ENCODE measurements at places on chromosomes 5 and 9.

DNA sequence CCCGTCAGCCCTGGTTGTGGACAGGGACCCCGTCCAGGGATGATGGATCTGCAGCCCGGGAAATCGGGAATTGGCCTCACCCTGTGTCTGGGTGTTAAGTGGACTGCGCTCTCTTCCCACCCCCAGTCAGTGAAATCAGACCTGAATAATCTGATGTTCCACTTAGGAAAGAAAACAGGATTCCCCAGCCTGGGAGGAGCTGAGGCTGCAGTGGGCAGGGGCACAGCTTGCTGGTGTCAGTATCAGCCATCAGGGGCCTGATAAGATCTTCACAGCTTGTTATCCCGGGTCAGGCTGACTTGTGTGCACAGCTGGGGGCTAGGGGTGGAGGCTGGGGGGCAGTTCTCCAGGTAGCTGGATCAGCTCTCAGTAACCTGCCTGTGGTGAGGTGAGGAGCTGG, 29.1 kb downstream of the LMX1B start:
- no peaks in the 10 kb centered on the region for H3K36me3 ChIP-seq
- H3K4me1 ChIP-seq: no peaks in the 10 kb centered on the region
- no peak for DNase-seq
- peaks cover 54% of the 10 kb centered on the region for H3K27me3 ChIP-seq
- no peak overlapping the region for H3K27ac ChIP-seq
- no peak overlapping the region for H3K4me3 ChIP-seq

GRCh38 chr5:1672396-1672795, 127.2 kb downstream of the MRPL36 start:
- peaks cover 64% of the 10 kb centered on the region for H3K27me3 ChIP-seq
- no peaks in the 10 kb centered on the region for H3K36me3 ChIP-seq
- H3K4me3 ChIP-seq: no peak overlapping the region
- DNase-seq: no peak

DNA sequence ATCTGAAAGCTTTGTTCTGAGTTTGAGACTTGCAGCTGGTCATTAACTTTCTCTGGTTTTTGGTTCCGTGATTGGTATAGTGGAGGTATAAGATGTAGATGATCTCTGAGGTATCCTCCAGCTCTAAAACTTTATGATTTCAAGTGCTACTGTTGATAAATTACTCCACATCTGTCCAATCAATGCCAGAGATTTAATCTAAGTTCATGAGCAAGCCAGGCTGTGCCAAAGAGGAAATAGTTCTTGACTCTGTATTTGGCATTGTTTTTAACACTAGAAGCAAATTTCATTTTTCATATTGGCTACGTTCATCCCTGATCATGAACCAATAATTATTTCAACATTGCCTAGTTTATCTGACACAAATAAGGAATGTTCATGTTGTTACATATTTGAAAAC, 28.5 kb upstream of the CHD1 start:
- H3K4me1 ChIP-seq: no peaks in the 10 kb centered on the region
- H3K27ac ChIP-seq: no peak overlapping the region
- no peak overlapping the region for H3K4me3 ChIP-seq
- H3K36me3 ChIP-seq: no peaks in the 10 kb centered on the region
- no peaks in the 10 kb centered on the region for H3K27me3 ChIP-seq

- H3K36me3 ChIP-seq: no peaks in the 10 kb centered on the region
- no peak for DNase-seq
- no peaks in the 10 kb centered on the region for H3K27me3 ChIP-seq
- H3K4me1 ChIP-seq: no peaks in the 10 kb centered on the region
- no peak overlapping the region for H3K4me3 ChIP-seq
Observed at GRCh38 chr5:28286566-28286965, 1248.2 kb upstream of the CDH9 start.

- H3K27ac ChIP-seq: no peak overlapping the region
- DNase-seq: no peak
- peaks cover 6% of the 10 kb centered on the region for H3K27me3 ChIP-seq
- no peaks in the 10 kb centered on the region for H3K36me3 ChIP-seq
- H3K4me3 ChIP-seq: no peak overlapping the region
Observed at GRCh38 chr9:1087120-1087881, 37.1 kb downstream of the DMRT2 start.

- peaks cover 27% of the 10 kb centered on the region for H3K4me1 ChIP-seq
- no peaks in the 10 kb centered on the region for H3K27me3 ChIP-seq
- H3K27ac ChIP-seq: no peak overlapping the region
- no peak overlapping the region for H3K4me3 ChIP-seq
Observed at GRCh38 chr5:169748174-169748573, 111.1 kb downstream of the DOCK2 start.

- no peak overlapping the region for H3K4me3 ChIP-seq
- no peaks in the 10 kb centered on the region for H3K27me3 ChIP-seq
- DNase-seq: no peak
- H3K27ac ChIP-seq: no peak overlapping the region
- H3K36me3 ChIP-seq: no peaks in the 10 kb centered on the region
Observed at GRCh38 chr5:171615705-171616640, 169.6 kb upstream of the SMIM23 start.

- no peak for DNase-seq
- no peak overlapping the region for H3K27ac ChIP-seq
- peaks cover 4% of the 10 kb centered on the region for H3K36me3 ChIP-seq
- no peak overlapping the region for H3K4me3 ChIP-seq
- H3K4me1 ChIP-seq: no peaks in the 10 kb centered on the region
Observed at GRCh38 chr5:78004559-78004958, 228.4 kb upstream of the TBCA start.

DNA sequence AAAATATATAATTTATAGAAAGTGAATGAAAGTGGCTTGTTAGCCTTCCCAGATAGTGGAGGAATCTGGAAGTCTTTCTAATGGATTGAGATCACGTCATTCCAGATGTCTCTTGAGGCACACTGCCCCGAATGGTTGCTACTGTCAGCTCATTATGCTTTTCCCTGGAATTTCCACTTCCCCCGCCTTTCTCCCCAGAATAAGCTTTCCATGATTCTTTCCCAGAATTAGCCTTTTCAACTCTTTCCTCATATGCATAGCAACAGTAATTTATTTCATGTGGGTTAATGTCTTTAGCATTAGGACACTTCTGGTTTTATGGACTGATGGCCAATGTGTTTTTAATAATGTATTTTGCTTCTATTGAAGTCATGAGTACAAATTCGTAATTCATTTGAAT, 81.5 kb downstream of the PALM2AKAP2 start:
- no peaks in the 10 kb centered on the region for H3K4me1 ChIP-seq
- peak; percentile 30 for DNase-seq
- no peak overlapping the region for H3K27ac ChIP-seq
- no peak overlapping the region for H3K4me3 ChIP-seq

GRCh38 chr5:15993919-15994318, 185.7 kb downstream of the MARCHF11 start:
- H3K4me1 ChIP-seq: no peaks in the 10 kb centered on the region
- H3K4me3 ChIP-seq: no peak overlapping the region
- DNase-seq: no peak
- no peak overlapping the region for H3K27ac ChIP-seq
- H3K27me3 ChIP-seq: no peaks in the 10 kb centered on the region
- no peaks in the 10 kb centered on the region for H3K36me3 ChIP-seq

DNA sequence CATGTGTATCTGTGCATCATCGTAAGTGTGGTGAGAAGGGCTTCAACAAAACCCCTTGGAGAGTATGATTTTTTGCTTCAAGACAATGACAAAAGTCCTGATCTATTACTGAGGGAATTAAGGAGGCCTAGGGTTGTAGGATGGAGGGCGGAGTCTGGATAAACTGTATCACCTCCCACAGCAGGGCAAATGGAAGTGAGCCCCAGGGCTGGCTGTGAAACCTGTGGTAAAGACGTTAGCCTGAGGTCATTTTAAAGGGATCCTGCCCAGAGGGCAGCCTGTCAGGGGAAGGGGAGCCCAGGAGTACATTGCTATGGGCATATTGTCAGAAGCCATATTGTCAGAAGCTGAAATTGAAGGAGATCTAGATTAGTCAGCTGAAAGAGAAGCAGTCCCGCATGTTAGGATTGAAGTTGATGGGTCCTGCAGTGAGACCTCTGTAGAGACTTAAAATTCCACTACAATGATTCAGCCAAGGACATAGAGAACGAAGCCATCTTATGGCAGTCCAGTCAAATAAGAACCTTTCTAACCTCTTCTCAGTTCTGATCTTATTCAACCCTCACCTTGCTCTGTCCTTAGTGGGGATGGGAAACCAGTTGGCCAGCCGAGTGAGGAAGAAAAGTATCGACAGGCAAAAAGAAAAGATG, 26.9 kb downstream of the ADGRV1 start:
- peaks cover 5% of the 10 kb centered on the region for H3K27me3 ChIP-seq
- H3K4me3 ChIP-seq: no peak overlapping the region
- H3K27ac ChIP-seq: no peak overlapping the region
- DNase-seq: no peak
- no peaks in the 10 kb centered on the region for H3K4me1 ChIP-seq

GRCh38 chr5:172855597-172856292, 21.7 kb downstream of the ERGIC1 start:
- peaks cover 2% of the 10 kb centered on the region for H3K36me3 ChIP-seq
- no peak overlapping the region for H3K4me3 ChIP-seq
- H3K4me1 ChIP-seq: peaks cover 23% of the 10 kb centered on the region
- H3K27me3 ChIP-seq: no peaks in the 10 kb centered on the region

- H3K36me3 ChIP-seq: no peaks in the 10 kb centered on the region
- no peak overlapping the region for H3K27ac ChIP-seq
- no peaks in the 10 kb centered on the region for H3K4me1 ChIP-seq
Observed at GRCh38 chr5:5046680-5047502, 93.2 kb upstream of the ADAMTS16 start.

- DNase-seq: no peak
- no peaks in the 10 kb centered on the region for H3K4me1 ChIP-seq
- no peaks in the 10 kb centered on the region for H3K36me3 ChIP-seq
- H3K27me3 ChIP-seq: no peaks in the 10 kb centered on the region
- H3K27ac ChIP-seq: no peak overlapping the region
- H3K4me3 ChIP-seq: no peak overlapping the region
Observed at GRCh38 chr9:13166996-13167395, 112.5 kb downstream of the MPDZ start.

DNA sequence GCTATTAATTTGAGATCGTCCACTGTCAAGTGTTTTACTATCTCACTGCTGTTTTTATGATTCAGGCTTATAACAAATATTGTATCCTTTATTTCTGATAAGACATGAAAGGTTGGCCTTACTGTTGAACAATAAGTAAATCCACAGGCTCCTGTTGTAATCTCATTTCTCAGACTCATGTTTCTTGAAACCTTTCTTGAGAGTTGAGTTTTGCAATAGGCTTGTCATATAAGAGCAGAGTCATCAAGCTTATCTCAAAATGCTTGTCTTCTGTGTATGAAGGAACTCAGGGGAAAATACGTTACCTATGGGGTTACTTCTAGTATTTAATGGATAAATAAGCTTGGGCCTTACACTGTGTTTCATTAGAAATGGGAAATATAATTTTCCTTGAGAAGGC, 9.2 kb upstream of the TLX3 start:
- no peaks in the 10 kb centered on the region for H3K4me1 ChIP-seq
- no peak for DNase-seq
- no peak overlapping the region for H3K4me3 ChIP-seq
- no peaks in the 10 kb centered on the region for H3K36me3 ChIP-seq
- H3K27ac ChIP-seq: no peak overlapping the region

DNA sequence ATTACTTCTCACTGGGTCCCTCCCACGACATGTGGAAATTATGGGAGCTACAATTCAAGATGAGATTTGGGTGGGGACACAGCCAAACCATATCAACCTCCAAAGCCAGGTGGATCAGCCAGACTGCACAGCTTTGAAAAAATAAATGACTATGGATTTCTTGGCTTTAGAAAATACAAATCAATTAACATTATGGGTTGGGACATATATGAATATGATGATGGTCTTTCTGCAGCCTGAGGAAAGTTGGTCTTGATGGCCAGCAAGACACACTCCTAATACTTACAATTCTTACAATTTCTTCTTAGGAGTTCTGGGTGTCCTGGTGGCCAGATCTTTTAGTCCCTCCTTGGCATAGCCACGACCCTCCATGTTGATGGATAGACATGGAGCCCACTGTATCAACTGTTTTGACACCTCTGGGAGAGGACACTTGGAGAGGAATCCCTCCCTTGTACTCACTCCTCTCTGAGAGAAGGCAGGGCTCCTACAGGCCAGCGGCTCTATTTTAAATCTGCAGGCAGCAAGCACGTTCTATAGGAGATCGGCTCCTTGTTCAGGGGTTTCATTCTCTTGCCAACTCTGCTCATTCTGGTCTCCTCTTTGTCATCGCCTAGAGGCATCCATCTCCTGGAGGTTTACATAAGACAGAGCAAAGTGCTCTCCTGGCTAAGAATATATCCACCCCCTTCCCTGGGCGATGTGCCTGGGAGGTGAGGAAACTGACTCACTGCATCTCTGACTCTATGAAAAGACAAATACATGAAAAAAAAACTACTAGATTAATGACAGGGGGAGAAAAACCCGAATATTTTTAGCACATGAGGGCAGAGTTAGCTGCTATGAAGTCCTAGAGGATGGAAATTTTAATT, 145.9 kb downstream of the CARTPT start:
- DNase-seq: no peak
- no peaks in the 10 kb centered on the region for H3K36me3 ChIP-seq
- H3K4me1 ChIP-seq: no peaks in the 10 kb centered on the region
- peaks cover 11% of the 10 kb centered on the region for H3K27me3 ChIP-seq

GRCh38 chr5:43061352-43062075, 21.4 kb upstream of the ANXA2R start:
- H3K4me3 ChIP-seq: no peak overlapping the region
- peaks cover 10% of the 10 kb centered on the region for H3K4me1 ChIP-seq
- no peak overlapping the region for H3K27ac ChIP-seq

GRCh38 chr5:38423276-38424147, 132.9 kb downstream of the LIFR start:
- H3K27me3 ChIP-seq: peaks cover 17% of the 10 kb centered on the region
- DNase-seq: no peak
- no peaks in the 10 kb centered on the region for H3K36me3 ChIP-seq
- H3K4me3 ChIP-seq: no peak overlapping the region
- H3K27ac ChIP-seq: no peak overlapping the region

DNA sequence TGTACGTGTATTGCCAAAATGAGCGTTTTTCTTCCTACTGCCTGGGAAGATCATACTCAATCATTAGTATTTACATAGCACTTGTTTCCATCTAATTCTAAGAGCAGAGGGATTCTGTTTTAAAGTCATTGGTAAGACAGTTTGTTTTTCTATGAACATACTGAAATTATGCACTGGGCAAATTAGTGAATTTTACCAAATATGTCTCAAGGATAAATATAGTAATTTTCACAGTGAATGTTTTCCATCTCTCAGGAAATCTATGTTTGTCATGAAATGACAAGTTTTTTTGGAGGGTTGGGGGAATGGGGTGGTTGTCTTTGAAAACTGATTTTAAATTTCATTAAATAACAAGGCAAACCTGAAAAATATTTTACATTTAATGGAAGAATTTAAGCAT, 441.3 kb upstream of the ARRDC3 start:
- no peaks in the 10 kb centered on the region for H3K27me3 ChIP-seq
- no peak for DNase-seq
- H3K36me3 ChIP-seq: no peaks in the 10 kb centered on the region
- no peaks in the 10 kb centered on the region for H3K4me1 ChIP-seq
- no peak overlapping the region for H3K4me3 ChIP-seq

- no peak overlapping the region for H3K27ac ChIP-seq
- no peaks in the 10 kb centered on the region for H3K36me3 ChIP-seq
- no peak for DNase-seq
Observed at GRCh38 chr5:162699361-162699760, 631.8 kb downstream of the GABRG2 start.
